ENCODE measurements at places on chromosomes 2 and 18.

DNA sequence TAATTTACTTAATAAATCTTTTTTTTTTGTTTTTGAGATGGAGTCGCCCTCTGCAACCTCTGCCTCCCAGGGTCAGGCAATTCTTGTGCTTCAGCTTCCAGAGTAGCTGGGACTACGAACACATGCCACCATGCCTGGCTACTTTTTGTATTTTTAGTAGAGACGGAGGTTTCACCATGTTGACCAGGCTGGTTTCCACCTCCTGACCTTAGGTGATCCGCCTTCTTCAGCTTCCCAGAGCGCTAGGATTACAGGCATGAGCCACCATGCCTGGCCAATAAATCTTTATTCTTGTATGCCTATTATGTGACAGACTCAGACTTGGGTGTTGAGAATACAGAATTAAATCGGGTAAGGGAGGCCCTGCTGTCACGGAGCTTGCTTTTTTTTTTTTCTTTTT, 16.7 kb upstream of the ASXL2 start:
- no peak for DNase-seq

DNA sequence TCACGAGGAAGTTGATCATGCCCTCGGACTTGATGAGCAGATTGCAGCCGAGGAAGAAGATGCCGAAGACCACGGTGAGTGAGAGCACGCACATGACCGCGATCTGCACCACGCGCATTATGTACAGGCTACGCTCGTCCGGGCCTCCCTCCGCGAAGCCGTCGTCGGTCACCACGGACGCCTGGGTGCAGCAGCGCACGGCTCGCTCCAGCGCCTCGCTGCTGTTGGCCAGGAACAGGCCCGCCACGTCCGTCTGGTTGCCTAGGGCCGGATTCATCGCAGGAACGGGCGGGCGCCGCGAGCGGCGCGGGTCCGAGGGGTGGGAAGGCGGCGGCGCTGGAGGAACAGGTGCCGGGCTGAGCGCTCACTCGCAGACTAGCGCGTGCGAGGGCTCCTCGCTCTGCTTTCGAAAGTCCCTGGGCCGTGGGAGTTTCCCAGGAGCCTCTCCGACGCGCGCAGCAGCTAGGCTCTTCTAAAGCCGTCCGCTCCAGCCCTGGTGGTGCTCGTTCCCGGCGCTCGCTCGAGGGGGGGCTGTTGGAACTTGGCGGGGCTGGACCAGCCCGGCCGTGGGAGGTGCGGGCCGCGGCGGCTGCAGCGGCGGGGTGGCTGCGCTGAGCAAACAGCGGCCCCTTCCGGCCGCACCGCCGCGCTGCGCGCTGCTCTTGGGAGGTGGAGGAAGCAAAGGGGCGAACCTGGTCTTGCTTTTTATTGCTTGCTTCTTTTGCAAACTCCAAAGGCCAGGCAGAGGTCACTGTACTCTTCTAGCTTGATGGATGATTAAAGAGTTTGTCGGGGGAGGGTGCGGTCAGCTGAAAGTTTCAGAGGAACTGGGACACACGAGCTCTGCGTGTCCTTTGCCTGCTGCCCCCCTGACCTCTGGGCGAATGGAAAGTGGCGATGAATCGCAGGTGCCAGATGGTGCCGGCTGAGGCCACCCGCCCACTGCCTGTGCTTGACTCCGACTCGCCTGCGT, at the start of gene RPRM:
Gene RPRM (minus strand): TSS at position 474 of the 973 bp plus-strand sequence. CDS start 197 bp downstream, at position 277.
- peak; percentile 78 for DNase-seq

GRCh38 chr2:145687442-145688134, 1167.7 kb upstream of the ZEB2 start:
- peak; percentile 34 for DNase-seq

- DNase-seq = no peak
These were observed 7.4 kb upstream of the B3GNT7 start for GRCh38 chr2:231387904-231388724.

GRCh38 chr2:58834404-58834803, 593.3 kb upstream of the FANCL start:
- DNase-seq = no peak

GRCh38 chr2:20696366-20696765, 29.4 kb downstream of the GDF7 start:
- no peak for DNase-seq

DNA sequence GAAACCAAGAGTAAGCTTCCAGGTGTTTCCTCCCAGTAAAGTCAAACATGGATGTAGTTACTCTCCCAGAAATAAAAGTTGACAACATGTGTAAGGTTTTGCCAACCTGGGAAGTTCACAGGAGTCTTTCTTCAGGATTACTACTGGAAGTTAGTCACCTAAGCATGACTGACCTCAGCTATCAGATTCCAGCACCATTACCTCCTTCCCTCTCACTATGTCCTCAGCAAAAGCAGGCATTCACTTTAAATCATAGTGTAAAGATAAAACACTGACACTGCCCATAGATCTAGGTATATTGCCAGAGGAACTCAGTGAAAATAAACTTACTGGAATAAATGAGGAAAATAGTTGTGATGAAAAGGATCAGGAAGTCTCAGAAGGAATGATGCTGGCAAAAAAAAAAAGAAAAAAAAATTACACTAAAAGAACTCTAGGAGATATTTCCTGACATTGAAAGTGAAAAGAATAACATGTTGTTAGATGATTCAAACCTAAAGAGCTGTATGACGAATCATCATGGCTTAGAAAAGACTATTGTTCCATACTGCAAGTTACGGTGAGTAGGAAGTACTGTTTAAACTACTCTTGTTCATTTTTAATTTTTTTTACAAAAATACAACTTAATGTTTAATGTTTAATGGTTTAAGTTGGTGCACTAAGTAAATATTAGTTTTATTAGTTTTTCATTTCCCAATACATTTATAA, 484.5 kb upstream of the ZNF804A start:
- peak; percentile 41 for DNase-seq

- no peak for DNase-seq
These were observed 316.5 kb downstream of the CCDC178 start for GRCh38 chr18:33123862-33124518.

DNA sequence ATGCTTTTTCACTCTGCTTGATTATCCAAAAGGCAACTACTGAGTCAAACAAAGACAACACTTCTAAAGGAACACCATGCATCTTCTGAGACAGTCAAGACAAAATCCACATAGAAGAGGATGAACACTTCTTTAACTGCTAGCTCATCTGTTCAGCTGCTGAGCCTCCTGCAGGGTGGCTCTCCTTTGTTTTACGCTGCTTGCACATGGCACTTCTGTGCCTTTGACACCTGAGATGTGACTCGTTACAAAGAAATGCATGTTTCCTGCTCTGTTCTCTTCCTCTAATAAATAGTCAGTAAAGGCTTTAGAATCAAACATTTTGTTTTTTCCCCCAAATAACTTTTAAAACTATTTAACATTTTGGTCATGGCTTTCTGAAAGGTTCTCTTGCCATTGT, 1129.4 kb downstream of the TDRD15 start:
- DNase-seq = no peak

DNA sequence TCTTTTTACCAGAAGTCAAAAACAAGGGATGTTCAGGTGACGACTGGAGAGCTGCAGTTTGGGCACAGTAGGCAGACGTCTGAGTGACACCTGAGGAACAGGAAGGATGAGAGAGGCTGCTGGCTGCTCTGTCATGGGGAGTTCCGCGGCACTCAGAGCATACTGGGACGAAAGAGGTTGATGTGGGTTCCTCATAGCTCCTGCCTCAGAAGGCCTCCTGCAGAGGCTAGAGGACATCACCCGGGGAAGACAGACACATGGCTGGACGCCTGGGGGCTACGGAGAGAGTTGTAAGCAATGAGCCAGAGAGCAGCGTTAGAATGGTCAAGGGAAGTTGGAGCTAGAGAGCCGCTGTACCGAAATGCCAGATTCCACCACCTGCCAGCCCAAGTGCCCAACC, 45.1 kb upstream of the GLI2 start:
- DNase-seq = no peak

DNA sequence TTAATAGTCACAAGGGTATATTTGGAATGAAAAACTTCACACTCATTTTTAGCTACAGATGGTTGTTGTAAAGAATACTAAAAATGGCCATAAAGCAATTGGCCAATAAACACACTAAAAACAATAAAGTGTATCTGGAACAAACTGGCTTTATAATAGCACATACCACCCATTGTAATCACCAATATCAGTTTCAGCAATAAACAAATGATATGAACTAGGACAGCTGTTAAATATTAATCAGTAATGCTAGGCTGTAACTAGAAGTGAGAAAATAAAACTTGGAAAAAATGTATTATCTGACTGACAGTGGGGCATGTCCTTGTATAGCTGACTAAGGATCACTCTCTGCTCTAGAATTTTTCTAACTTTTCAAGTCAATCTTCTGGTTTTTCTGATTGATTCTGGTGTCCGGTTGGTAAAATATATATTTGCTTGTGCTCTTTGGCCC, 312.5 kb downstream of the RND3 start:
- DNase-seq = no peak

DNA sequence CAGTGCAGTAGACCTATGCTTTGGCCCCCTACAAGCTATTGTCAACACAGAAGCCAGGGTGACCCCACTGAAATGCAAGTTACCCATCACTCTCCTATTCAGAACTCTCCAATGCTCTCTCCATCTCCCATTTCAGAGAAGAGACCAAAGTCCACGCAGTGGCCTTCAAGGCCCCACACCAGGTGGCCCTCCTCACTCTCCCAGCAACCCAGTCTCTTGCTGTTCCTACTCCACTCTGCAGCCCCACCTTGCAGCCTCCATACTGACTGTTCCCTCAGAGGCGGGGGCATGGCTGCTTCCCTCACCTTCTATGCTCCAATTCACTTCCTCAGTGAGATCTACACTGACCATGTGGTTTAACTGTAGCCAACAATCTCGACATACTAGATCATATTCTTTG, 313.3 kb downstream of the CELF4 start:
- no peak for DNase-seq

DNA sequence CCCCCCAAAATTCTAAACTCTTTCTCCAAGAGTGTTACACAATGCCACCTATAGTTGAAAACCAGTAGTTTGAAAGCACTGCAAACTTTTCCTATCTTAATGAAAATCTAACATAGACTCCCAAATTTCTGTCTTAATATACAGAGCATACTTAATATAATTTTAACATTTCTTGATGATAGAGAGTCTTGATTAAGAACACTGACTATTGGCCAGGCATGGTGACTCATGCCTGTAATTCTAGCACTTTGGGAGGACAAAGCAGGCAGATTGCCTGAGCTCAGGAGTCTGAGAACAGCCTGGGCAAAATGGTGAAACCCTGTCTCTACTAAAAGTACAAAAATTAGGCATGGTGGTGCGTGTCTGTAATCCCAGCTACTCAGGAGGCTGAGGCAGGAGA, 34.2 kb downstream of the ASXL2 start:
- DNase-seq = peak; percentile 34

DNA sequence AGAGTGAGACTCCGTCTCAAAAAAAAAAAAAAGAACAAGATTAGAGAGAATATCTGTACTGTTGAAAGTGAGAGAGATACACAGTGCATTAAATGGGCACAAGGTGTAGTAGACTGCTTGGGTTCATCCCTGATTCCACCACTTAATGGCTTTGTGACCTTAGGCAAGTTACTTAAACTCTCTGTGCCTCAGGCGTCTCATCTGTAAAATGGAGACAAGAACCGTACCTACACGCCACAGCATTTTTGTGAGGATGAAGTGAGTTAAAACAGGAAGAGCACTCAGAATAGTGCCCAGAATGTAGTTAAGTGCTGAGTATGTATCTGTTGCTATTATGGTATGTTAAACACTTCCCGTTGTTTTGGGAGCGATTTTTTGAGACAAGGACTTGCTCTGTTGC, 64.3 kb downstream of the MTHFD2 start:
- no peak for DNase-seq

GRCh38 chr2:140526575-140526974, 1604.2 kb downstream of the LRP1B start:
- peak; percentile 86 for DNase-seq

DNA sequence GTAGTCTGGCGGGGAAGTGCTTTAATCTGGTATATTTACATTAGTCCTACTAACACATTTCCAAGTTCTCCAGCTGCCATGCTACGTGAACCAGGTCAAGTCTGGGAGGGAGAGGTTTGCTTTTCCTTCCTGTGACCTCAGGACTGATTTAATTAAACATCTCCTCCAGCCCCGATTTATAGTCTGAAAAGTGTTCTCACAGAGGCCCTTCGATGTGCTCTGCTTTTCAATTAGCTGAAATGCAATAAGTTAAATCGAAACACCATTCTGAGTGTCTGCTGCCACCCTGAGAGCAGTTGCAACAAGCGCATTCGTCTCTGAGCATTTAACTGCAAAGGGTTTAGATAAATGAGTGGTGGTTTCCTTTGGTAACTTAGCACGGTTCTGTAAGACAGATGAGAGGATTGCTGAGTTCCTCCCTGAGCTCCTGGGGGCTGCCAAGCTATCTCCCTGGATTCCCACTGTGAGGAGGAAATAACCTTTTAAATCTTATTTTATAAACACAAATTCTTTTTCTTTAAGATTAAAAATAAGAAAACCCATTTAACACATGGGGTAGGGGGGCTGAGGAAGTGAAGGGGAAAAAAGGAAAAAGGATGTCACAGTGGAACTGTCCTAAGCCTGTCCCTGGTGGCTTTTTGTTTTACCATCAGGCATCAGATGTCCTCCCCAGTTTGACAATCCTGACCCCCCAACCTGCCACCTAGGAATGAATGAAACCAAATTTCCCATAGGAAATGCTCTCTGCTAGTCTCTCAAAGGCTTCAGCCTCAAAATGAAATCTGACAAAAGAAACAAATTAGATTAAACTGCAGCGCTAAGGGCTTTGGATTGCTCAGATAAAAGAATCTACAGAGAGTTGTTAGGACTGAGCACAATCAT, 56.5 kb upstream of the CREB1 start:
- peak; percentile 28 for DNase-seq

- no peak for DNase-seq
These were observed 49.4 kb downstream of the RHOB start for GRCh38 chr2:20496076-20496872.

DNA sequence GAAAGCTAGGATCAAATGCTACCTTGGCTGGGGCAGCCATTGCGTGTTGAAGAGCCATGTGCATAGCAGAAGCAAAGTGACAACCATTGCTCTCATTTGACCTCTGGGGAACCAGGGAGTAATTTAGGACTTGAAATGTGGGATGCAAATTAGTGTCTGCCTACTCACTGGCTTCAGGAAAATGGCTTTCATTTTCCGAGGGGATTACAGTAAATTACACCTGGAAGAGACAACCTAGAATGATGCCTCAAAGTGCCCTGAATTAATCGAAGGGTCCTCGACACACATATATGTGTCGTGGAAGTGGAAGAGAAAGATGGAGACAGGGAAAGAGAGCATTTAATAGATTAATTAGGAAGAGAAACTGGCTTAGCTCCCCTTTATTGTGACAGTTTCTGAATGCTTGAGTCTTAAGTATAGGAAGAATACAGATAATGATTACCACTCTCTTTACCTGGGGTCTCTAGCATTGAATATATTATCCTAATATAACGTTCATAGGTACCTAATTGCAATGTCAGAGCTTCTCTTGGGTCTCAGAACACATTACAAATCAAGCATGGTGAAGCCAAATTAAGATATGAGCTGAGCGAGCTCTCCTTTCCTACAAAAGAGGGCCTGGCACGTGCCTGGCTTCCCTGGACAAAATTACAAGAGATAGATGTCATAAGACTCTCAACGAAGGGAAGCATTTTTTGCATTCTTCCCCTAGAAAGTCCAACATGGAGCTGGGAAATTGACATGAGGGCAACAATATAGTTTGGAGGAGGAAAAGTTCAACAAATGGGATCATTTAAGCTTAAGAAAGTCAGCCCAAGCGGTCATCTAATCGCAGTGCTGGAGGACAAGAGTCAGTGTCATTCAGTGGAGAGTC, 59.5 kb downstream of the MYCN start:
- DNase-seq = no peak
